ENCODE measurements at places on chromosomes 1 and 21.

DNA sequence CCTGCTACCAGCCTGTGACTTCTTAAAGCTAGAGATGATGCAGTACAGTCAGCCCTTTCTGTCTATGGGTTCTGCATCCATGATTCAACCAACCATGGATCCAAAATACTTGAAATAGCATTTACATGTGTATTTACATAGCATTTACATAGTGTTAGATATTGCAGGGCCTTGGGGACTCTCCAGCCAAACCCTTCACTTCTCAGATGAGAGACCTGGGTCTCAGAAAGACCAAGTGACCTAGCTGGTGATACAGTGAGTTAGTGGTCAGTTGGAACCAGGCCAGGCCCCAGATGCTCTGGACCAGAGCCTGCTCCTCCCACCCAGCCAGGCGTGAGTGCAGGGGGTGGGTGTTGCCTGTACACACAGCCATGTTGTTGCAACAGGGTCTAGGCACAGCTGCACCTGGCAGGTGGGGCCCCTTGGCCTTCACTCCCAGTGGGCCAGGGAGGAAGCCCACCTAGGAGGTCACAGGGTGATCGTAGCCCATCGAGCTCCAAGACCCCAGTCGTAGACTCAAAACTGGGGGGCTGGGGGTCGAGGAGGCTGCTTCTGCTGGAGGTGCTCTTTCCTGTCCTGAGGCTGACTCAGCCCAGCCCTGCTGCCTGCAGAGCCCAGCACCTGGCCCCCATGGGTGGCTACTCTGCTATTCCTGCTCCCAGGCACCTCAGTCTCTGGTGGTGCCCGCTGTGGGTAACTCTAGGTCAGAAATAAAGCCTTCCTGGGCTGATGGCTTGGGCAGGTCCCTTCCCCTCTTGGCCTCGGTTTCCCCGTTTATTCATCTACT is 7.7 kb downstream of the TMEM61 start:
- no peak for DNase-seq

GRCh38 chr1:44811234-44811633 is 2.9 kb downstream of the BTBD19 start:
- DNase-seq: no peak

- no peak for DNase-seq
Measured at GRCh38 chr1:156402331-156403020, 33.5 kb downstream of the RHBG start.

DNA sequence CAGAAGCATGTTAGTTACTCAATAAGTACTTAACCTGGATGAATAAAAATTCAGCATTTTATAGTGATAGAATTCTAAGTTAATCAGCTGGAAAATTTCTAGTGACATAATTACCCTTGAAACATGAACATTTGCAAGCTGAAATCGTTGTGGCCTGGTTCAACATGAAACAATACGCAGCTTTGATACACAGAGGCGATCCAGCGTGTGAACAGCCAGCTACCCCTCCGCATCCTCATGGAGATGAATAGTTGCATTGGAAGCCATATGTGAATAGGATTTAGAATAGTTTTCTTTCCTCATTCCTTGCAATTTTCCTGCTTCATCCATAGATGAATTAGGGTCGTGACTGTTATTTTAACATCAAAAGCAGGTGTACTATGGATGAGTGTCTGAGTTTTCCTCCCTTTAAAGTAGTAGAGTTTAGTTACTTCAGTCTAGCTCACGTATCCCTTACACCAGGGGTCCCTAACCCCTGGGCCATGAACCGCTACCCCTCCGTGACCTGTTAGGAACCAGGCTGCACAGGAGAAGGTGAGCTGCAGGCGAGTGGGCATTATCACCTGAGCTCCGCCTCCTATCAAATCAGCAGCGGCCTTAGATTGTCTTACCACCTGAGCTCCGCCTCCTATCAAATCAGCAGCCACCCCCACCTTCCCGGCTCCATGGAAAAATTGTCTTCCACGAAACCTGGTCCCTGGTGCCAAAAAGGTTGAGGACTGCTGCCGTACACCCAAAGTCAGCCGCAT is 6.2 kb upstream of the TARBP1 start:
- no peak for DNase-seq
